ENCODE measurements at places on chromosomes 5 and 9.

- no peak for DNase-seq
Measured at GRCh38 chr5:113249206-113249605, 185.6 kb downstream of the TSSK1B start.

DNA sequence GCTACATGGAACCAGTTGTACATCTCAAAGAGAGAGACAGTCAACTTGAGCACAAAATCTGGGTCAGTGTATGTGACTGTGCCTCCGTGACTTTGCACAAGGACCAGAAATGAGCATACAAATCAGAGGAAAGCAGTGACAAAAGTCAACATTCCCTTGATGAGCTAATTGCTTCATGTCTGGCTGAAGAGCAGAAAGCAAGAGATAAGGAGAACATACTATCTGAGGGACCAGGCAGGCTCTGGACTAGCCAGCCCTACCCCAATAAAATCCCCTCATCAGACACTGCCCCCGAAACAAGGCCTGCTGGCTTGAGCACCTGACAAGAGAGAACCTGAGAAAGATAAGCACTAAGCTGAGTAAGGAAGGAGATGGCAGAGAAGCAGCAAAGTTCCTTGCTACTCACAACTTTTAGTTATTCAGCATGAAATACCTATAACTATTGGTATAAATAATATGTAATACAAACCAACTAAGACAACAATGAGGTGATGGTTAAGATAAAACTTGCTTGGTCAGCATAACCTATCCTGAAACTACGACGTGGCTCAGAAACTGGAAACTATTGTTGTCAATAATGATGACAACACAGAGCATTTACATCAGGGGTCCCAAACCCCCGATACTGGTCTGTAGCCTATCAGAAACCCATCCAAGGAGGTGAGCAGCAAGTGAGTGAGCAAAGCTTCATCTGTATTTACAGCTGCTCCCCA lies 9.5 kb downstream of the SIL1 start:
- DNase-seq, result no peak

GRCh38 chr9:21567926-21568325 lies 85.8 kb upstream of the IFNE start:
- DNase-seq, result no peak

DNA sequence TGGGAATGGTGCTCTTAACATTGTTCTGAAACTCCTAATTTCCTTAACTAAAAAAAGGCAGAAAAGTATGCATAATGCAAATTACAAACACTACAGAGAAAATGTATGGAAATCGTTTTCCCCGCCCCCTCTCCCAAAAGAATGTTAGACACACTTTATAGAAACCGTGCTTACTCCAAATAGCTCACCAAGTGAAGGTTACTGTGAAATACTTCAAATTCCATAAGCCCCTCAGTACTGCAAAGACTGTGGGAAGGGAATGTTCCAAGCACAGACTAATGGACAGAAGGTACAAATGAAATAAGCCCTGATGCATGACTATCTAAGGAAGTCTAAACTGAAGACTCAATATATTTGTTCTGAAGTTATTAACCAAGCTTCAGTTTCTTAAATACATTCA lies 12.5 kb downstream of the MAPKAP1 start:
- no peak for DNase-seq

DNA sequence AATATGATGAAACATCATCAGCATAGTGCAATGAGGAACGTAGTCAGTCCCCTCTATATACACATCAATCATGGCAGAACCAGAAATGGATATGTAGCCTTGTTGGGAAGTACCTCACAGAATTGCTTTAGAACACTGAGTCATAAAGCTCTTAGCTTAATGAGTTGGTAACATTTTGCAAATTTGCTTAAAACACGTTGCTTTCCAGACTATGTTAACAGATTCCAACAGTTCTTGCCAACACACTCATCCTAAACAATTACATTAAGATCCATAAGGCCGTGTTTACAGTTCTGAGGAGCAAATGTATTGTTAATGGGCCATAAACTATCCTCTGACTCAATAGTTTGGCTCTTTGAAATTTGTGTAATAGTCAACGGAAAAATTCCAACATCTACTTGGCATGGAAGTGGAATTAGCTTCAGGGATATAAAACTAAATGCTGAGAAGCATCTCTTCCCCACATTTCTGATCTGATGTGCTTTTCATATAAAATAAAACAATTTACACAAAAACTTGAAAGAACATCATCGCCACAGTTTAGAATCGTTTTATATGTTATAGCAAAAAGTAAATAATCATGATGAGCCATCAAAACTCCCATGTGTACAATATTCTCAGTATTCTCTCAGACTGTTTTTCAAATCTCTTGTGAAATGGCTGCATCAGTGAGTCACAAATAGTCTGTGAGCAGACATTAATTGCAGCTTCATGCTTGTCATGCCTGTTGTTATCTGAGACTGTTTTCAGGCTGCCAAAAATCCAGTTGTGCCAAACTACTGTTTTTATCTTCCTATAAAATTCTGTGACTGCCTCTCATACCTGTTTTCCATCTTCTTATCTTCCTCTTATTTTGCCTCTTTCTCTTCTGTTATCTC lies 291.9 kb downstream of the COX7C start:
- no peak for DNase-seq

DNA sequence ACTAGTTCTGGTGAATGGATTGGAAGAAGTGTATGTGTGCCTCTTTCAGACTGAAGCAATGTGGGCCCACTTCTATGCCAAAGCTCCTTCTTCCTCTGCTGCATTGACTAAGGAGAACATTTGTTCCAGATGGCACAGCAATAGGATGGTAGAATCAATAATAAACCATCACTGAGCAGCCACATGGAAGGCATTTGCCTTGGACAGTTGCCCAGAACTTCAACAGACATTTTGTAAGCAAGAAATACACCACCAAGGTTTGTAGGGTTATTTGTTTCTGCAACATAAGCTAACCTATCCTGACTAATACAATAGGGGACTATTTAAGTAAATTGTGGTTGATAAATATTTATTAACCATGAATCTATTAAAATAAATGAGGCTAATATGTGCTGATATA lies 37.7 kb upstream of the CSNK1G3 start:
- DNase-seq, result no peak

- DNase-seq, result no peak
Measured at GRCh38 chr5:154316223-154316935, 125.8 kb downstream of the GALNT10 start.

DNA sequence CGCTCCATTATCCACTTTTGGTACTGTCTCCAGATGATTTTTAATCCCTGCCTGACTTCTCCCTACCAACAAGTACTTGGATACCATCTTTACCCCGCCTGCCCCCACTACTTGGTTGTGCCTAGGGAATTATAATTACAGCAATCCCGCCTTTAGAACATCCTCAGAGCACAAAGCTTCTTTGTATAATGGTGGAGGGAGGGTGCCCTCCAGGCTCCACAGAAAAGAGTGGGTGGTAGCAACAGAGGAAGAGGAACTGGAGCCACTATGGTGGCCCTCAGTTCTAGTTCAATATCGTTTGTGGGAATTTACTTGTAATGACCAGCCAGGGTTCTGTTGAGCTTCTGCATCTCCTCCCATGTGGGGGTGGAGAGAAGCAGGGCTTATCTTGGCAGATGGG lies 79.0 kb upstream of the RNF38 start:
- DNase-seq, result no peak

DNA sequence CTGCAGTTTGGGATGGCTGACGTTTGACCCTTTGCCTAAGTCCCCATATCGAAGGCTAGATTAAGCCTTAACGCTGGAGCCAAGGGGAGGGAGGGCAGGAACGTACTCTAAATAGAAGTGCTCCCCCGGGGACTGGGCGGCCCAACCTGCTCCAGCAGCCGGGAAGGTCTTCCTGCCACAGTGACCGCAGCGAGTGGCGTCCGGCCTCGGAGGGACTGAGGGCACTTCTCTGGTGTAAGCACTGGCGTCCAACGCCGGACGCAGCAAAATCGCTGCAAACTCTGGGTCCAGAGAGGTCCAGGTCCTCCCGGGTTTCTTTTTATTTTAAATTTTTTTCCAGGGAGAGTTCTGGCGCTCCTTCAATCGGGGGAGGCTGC lies 505 bp upstream of the ACER2 start:
- no peak for DNase-seq

GRCh38 chr5:109041317-109041716 lies 293.6 kb downstream of the FER start:
- no peak for DNase-seq

- no peak for DNase-seq
Measured at GRCh38 chr5:9439531-9440292, 106.2 kb downstream of the SEMA5A start.

DNA sequence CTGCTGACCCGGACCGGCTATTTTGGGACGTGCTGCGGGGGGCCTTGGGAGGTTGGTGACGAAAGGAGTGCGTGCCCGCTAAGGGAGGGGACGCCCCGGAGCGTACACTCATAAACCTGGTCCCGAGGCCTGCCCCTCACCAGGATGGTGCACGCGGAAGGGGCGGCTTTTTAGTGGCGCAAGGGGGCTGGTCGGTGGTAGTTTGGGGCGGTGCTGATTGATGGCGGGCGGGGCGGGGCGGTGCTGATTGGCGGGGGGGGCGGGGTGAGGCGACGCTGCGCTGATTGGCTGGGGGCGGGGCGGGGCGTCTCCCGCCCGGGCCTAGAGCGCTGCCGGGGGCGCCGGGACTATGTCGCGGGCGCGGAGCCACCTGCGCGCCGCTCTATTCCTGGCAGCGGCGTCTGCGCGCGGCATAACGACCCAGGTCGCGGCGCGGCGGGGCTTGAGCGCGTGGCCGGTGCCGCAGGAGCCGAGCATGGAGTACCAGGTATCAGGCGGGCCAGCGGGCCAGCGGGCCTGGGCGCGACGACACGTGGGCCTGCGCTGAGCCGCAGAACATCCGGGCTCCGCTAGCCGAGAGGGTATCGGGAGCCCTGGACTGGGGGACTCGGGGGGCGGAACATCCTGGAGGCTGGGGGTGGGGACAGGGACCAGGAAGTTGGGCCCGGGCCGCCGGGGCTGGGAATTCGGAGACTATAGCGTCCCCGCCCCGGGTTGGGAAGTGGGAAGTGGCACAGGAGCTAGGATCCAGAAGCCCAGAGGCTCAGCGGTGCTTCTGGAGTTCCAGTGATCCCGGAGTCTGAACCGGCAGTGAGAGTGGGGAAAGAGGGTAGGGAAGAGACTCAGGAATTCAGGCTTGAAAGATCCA lies at the start of gene FPGS:
TSS of gene FPGS (plus strand) at position 307 of the 868 bp plus-strand sequence. CDS start at position 350, 43 bp downstream.
- peak; percentile 78 for DNase-seq

- no peak for DNase-seq
Measured at GRCh38 chr9:125103770-125104460, 39.4 kb downstream of the SCAI start.

DNA sequence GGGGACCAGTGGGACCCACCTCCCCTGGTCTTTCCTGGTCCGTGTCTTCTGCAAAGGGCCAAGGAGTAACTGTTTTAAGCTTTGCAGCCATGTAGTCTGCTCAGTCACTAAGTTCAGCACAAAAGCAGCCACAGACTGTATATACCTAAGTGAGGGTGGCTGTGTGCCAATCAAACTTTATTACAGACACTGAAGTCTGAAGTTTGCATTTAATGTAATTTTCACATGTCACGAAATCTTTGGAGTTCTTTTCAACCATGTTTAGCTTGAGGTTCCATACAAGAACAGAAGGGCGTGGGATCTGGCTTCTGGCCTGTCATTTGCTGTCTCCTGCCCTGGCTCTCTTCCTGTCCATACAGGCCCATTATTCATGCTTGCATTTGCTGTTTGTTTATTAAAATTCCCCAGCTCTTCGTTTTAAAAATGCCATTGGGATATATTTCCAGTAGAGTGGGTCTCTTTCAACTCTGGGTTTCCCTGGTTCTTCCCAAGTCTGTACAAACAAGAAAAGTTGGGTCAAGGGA lies 64.2 kb upstream of the ECM2 start:
- DNase-seq, result no peak

- no peak for DNase-seq
Measured at GRCh38 chr9:70494221-70494620, 79.8 kb upstream of the KLF9 start.

DNA sequence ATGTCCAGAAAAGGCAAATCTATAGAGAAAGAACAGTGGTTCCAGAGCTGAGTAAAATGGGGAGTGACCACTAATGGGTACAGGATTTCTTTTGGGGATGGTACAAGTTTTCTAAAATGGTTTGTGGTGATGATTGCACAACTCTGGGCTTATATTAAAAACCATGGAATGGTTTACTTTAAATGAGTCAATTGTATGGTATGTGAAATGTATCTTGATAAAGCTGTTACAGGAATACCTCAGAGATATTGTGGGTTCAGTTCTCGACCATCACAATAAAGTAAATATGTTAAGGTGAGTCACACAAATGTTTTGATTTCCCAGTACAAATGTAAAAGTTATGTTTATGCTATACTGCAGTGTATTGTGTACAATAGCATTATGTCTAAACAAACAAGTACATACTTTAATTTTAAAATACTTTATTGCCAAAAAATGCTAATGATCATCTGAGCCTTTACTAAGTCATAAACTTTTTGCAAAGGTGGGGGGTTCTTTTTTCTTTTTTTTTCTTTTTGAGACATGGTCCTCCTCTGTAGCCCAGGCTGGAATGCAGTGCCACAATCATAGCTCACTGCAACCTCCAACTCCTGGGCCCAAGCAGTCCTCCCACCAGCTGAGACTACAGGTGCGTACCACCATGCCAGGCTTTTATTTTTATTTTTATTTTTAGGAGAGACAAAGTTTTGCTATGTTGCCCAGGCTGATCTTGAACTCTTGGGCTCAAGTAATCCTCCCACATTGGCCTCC lies 65.9 kb downstream of the SHOC1 start:
- DNase-seq, result no peak

- no peak for DNase-seq
Measured at GRCh38 chr9:92970467-92970923, 23.2 kb downstream of the FGD3 start.

Data from Jurkat, Clone E6-1 (cell line).